ENCODE measurements at places on chromosomes 12 and 14.

DNA sequence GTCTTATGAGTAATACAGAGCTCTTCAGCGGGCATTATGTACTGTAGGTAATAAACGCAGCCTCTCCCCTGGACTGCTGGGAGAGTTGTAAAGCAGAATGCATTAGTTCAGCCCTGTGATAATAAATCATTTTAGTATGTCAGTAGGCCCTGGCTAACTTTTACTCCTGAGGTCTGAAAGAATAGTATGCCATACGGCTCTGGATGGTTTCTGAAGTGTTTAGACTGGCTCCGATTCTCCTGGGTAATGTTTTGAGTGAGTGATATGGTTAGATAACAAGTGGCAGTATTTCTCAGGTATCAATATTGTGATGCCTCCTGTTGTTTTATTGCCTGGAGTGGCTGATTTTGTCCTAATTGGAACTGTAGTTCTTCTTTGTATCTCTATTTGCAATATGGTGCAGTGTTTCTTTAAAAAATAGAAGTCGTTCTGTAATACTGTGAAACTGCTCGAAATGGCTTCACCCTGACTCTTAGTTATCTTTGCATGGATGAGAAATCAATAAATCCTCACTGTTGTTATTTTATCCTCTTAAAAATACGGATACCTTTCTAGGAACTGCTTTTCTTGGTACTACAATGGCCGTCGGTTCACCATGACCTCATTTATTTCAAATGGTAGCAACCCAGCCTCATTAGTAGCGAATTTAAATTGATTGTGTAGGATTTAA lies 100.2 kb downstream of the PDZRN4 start:
- no peak for DNase-seq

DNA sequence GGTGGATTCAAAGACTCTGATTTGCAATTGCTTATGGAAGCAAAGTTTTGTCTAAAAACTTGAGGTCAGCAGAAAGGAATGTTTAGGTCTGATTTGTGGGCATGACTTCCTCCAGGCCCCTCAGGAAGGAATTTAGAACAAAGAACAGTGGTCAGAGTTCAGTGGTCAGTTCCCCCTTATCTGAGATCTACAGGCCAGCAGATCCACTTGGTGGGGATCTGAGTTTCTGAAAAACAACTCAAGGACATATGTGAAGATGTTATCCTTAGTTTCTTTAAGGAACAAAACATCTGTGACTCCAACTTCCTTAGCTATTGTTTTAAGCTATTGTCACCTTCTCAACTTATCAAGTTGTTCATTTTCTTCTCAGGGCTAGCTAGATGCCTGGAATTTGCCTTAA lies 28.0 kb upstream of the NAA30 start:
- DNase-seq, result no peak

GRCh38 chr12:105882404-105882803 lies 256.4 kb downstream of the NUAK1 start:
- DNase-seq, result no peak

- no peak for DNase-seq
These were observed 142.5 kb upstream of the ARID2 start for GRCh38 chr12:45587012-45587411.

DNA sequence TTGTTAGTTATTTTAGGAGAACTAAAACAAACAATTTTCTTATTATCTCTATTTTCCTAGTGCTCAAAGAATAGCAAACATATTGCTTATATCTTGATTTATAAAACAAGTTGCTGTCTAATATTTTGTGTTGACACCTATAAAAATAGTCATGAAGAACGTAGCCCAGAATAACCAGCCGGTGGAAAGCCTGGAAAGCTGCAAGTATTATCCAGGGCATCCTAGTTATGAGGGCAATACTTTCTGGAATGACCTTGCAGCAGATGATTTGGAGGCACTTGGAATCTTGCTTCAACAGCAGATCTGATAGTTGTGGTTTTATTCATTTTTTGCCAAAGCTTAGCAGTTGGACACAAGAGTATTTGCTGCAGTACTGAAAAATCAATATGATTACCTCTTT lies 948.7 kb downstream of the LRFN5 start:
- no peak for DNase-seq

GRCh38 chr12:50276068-50276467 lies 7.3 kb downstream of the LIMA1 start:
- no peak for DNase-seq

DNA sequence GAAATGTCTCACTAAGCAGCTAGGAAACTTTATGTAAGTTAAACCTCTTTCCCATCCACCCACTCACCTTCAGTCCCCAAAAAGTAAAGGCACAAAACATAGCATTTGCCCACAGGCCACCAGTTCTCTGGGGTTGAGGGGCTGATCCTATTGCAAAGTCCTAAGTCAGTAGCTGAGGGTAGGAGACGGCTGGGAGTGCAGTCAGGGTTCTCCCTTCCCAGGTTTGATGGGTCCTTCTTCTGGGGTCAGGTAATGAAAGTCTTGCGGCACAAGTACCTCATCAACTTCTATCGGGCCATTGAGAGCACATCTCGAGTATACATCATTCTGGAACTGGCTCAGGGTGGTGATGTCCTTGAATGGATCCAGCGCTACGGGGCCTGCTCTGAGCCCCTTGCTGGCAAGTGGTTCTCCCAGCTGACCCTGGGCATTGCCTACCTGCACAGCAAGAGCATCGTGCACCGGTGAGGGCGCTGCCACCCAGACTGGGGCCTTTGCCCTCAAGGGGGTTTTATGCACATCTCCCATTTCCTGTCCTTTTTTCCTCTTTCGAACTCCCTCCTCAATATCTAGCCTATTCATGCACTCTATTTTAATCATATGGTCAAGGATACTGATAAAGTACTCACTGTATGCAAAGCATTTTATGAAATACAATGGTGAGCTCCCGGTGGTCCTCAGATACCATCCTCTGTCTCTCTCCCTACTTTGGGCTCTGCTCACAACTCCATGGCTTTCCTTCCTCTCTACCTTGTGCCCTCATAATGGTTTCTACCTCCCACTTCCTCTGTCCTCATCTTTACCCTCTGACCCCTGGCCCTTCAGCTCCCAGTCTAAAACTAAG lies 986 bp downstream of the TSSK4 start:
- DNase-seq, result no peak

- no peak for DNase-seq
These were observed 66.5 kb downstream of the PLEKHG3 start for GRCh38 chr14:64770751-64771150.

GRCh38 chr12:25842254-25842653 lies 116.2 kb upstream of the RASSF8 start:
- no peak for DNase-seq

DNA sequence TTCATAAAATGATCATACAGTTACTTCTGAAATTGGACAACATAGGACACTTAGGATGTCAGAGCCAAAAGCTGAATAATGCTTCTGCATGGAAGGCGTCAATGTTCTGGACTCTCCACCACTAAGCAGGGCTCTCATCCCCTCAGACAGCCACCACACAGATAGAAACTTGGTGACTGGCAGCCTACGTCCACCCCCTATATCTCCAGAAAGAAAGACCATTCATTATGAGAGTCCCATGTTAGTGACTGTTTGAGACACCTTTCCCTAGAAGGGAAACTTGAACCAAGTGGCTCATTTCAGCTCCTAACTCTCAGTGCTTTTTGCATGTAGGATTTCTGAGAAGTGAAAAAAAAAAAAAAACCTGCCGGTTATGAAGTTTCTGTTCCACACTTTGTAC lies 251.0 kb upstream of the FKBP4 start:
- DNase-seq, result no peak

- DNase-seq, result no peak
These were observed 105.7 kb upstream of the RASSF8 start for GRCh38 chr12:25852792-25853191.

- no peak for DNase-seq
These were observed 254.0 kb downstream of the ANO6 start for GRCh38 chr12:45469902-45470301.

DNA sequence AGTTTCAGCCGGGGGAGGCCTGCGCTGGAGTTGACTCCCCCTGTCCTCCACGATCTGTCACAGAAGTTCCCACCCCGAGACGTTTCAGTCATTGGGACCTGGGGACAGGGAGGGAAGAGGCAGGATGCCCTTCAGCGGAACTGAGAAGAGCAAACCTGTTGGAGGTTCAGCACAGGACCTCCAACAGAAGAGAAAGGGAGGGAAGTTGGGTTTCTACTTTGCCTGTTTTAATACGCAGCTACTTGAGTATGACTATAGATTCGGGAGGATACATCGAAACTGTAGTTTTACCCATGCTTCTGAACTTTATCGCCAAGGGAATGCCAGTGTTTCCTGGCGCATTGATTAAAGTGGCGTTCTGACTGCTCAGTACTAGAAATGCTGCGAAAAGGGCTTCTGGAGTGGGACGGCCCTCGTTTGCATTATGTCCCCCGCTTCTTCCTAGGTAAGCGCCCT lies 2.3 kb upstream of the DUSP6 start:
- DNase-seq, result no peak

DNA sequence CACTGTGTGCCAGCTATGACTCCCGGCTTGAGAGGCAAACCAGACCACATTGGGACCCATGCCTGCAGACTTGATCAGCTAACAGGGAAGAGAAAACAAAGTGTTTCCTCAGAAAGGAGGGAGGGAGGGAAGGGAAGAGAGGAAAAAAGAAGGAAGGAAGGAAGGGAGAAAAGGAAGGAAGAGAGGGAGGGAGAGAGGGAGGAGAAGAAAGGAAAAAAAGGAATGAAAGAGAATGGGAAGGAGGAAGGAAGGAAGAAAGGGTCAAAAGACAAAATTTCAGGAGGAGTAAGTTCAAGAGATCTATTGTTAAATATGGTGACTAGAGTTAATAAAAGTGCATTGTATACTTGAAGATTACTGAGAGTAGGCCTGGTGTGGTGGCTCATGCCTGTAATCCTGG lies 18.9 kb downstream of the FIGNL2 start:
- DNase-seq, result no peak

DNA sequence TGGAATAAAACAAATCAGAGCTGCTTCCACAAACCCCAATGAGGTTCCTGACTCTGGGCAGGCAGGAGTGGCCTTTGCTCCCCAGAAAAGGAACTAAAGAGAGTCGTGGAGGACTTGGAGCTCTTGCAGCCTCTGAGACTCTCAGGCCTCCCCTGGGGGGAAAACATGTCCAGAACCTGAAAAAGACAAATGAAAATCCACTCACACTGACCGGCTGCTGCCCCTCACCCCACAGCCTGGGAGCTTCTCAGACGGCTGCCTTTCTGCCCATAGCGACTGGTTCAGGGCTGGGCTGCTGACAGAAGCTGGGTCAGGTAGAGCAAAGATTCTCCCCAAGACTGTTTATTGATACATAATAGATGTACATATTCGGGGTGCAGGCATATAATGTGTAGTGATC lies 356.0 kb downstream of the ADGRD1 start:
- DNase-seq, result no peak

- DNase-seq, result no peak
These were observed 403.2 kb upstream of the SEL1L start for GRCh38 chr14:81936902-81937301.

GRCh38 chr14:25833341-25834126 lies 764.3 kb downstream of the NOVA1 start:
- peak; percentile 72 for DNase-seq

DNA sequence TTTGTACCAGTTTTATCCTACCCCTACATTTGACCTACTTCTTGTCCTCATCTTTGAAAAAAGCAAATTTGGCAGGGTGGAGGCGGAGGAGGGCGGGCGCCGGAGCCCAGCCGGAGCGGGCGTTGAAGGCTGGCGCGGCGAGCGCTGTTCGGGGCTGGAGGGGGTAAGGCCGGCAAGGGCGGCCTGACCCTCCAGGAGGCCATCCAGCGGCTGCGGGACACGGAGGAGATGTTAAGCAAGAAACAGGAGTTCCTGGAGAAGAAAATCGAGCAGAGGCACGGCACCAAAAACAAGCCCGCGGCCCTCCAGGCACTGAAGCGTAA lies 27.2 kb downstream of the FBXO34 start:
- no peak for DNase-seq

DNA sequence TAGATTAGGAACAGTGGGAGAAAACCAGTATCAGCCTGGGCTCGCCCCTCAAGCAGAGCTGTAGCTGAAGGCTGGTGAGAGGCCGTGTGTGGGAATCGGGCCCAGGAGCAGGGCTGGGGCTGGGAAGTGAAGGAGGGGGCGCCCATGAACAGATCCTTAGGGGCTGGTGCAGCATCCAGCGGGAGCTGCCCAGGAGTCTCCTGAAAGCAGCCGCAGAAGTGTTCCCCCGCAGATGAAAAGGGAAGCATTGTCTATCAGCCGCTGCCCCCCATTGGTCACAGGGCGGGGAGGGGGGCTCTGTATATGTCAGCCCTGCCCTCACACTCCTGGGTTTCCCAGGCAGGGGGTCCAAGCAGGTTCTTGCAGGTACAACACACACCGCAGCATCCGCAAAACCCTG lies 15.6 kb upstream of the RFLNA start:
- DNase-seq, result no peak

- DNase-seq, result no peak
These were observed 61.7 kb upstream of the RIC8B start for GRCh38 chr12:106712768-106713167.

GRCh38 chr14:96686126-96686525 lies 111.1 kb upstream of the VRK1 start:
- DNase-seq, result no peak

DNA sequence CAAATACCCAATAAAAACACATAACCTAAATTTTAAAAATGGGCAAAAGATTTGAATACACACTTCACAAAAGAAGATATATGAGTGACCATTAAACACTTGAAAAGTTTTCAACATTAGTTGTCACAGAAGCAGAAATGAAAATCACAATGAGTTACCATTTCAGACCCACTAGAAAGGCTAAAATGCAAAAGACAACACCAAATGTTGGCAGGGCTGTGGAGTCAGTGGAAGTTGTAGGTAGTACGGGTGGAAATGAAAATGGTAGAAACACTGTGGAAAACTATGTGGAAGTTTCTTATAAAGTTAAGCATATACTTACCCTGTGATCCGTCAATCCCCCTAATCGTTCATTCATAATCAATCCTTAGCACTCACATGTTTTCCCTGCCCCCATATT lies 61.8 kb downstream of the SLC38A4 start:
- DNase-seq, result no peak

DNA sequence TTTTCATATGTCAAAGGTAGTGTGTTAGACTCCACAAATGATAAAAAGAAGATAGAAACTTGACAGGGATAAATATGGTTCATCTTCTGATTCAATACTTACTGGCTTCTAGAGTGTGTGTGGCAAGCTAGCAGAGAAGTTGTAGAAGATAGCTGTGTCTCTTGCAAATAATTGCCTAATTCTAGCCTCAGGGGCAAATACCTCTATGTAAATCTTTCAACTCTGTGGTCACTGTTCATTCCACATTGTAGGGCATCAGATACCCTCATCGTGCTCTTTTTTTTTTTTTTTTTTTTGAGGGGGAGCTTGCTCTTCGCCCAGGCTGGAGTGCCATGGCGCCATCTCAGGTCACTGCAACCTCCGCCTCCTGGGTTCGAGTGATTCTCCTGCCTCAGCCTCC lies 1.7 kb downstream of the OLR1 start:
- no peak for DNase-seq

- peak; percentile 34 for DNase-seq
These were observed 42.5 kb downstream of the WDR20 start for GRCh38 chr14:102182190-102182589.

- DNase-seq, result peak; percentile 40
These were observed 28.7 kb downstream of the NKX2-8 start for GRCh38 chr14:36553656-36554260.

- no peak for DNase-seq
These were observed 831 bp downstream of the CRIP1 start for GRCh38 chr14:105487449-105487985.

All from midbrain (tissue), 1 donor.